ENCODE measurements at places on chromosomes 13 and 19.
A peak's percentile ranks its signal among the peaks of the same experiment; 100 is the strongest.

GRCh38 chr13:46288570-46289259, 77.0 kb downstream of the LRRC63 start:
- DNase-seq = peak; percentile 14

GRCh38 chr13:40652588-40652940, 13.9 kb downstream of the FOXO1 start:
- no peak for DNase-seq

DNA sequence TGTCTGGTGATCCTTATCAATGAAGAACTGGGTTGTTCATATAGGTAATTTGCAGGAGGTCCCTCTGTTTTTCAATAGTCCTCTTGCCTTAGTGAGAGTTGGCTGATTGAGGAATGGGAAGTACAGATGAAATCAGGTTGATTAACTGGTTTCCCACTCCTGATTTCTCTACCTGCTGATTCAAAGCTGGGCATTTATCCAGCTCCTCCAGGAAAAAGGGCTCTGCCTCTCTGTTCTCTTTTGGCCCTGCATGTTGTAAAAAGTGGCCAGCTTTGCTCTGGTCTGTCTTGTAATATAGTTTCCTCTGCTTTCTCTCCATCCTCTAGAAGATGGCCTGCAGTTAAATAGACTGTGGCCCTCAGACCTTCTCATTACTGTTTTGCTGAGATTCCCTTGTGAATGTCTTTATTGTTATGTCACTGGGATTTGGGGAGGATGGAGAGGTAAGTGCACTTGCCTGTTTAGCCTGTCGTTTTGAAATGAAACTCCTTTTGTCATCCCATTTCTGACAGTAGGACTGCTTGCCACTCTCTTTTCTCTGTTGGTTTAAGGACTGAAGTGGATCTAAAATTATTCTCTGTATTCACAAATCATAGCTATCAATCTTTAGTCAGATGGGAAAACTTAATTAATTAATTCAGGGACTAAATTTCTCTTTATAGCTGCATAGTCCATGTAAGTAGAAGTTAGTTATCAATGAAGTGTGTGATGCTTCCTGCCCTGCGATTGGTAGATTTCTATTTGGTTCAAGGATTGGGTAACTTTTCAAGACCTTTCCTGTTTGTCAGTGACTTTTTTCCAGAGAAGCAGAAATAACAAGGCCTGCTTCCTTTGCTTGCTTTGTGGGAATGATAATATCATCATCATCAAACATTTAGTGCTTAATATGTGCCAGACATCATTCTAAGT, 28.5 kb downstream of the GARRE1 start:
- no peak for DNase-seq

DNA sequence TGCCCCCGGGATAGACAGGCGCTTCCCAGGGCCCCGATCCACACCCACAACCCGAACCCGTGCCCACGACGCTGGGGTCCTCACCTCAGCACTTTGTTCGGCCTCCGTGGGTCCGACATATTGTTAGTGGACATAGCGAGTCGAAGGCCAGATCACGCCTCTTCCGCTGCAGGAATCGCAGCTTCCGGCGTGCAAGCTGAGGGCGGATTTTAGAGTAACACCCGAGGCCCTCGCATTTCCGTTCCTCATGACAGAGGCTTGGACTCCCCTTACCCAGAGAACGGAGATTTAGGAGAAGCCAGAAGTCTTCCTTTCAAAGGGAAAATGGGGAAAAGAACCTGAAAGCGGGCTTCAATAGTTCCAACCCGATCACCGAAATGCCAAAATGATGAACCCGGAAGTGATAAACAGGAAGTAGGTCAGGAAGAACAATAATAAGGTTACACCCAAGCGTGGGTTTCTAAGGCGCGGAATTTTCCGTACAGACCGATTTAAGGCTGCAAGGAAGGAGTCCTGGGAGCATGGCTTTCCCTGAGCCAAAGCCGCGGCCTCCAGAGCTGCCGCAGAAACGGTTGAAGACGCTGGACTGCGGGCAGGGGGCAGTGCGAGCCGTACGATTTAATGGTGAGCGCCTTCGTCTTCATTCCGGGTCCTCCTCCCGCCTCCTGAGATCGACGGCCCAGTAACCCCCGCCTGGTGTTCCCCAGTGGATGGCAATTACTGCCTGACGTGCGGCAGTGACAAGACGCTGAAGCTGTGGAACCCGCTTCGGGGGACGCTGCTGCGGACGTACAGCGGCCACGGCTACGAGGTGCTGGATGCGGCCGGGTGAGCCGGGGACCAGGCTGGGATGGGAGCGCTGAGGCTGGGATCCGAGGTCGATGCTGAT, 2.9 kb downstream of the WDR83 start:
- peak; percentile 64 for DNase-seq

GRCh38 chr19:10768936-10769335, 51.1 kb downstream of the DNM2 start:
- no peak for DNase-seq

GRCh38 chr19:55032170-55032800, 5.8 kb downstream of the GP6 start:
- no peak for DNase-seq

DNA sequence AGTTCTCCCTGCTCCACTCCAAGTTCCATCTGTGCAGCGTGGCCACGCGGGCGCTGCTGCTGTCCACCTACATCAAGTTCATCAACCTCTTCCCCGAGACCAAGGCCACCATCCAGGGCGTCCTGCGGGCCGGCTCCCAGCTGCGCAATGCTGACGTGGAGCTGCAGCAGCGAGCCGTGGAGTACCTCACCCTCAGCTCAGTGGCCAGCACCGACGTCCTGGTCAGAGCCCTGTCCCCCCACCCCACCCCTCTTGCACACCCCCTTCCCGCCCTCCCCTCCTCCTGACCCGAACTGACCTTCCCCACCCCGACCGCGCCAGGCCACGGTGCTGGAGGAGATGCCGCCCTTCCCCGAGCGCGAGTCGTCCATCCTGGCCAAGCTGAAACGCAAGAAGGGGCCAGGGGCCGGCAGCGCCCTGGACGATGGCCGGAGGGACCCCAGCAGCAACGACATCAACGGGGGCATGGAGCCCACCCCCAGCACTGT, 11.6 kb downstream of the FUZ start:
- no peak for DNase-seq

GRCh38 chr19:45001087-45001739, at the start of gene RELB:
TSS of gene RELB (plus strand) at chr19:45001464. CDS start at chr19:45001580, 116 bp downstream.
- DNase-seq = peak; percentile 38
